Hepatocyte (in vitro differentiated cells): ENCODE measurements at places on chromosomes 1 and 21.

- H3K36me3 ChIP-seq = no peaks in the 10 kb centered on the region
- no peaks in the 10 kb centered on the region for H3K27me3 ChIP-seq
- no peak overlapping the region for H3K4me3 ChIP-seq
- H3K4me1 ChIP-seq = peaks cover 48% of the 10 kb centered on the region
- H3K27ac ChIP-seq = peak overlapping the region; percentile 82
Observed at GRCh38 chr1:47559944-47560695, 122.3 kb downstream of the FOXD2 start.

GRCh38 chr1:161235957-161236775, 1.8 kb downstream of the NR1I3 start:
- H3K4me3 ChIP-seq = no peak overlapping the region
- no peaks in the 10 kb centered on the region for H3K27me3 ChIP-seq
- H3K36me3 ChIP-seq = no peaks in the 10 kb centered on the region
- no peaks in the 10 kb centered on the region for H3K4me1 ChIP-seq
- no peak overlapping the region for H3K27ac ChIP-seq

DNA sequence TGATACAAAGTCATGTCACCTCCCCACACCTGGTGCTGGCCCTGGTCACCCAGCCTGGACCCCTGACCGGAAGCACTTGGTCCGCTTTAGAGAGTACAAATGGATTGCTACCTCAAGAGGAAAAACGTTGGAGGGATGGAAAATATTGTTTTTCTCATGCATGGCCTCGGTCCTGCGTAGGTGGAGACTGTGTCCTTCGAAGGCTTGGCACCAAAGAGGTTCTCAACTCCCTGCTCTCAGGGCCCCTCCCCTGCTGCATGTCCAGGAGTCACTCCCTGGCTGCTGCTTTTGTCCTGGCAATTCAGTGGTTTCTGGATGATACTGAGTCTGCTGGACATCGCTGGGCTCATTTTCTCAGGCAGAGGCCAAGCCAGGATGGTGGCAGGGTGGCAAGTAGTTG, 529.8 kb downstream of the KIF26B start:
- H3K4me1 ChIP-seq = peaks cover 9% of the 10 kb centered on the region
- no peak overlapping the region for H3K27ac ChIP-seq
- no peaks in the 10 kb centered on the region for H3K27me3 ChIP-seq
- no peak for DNase-seq

DNA sequence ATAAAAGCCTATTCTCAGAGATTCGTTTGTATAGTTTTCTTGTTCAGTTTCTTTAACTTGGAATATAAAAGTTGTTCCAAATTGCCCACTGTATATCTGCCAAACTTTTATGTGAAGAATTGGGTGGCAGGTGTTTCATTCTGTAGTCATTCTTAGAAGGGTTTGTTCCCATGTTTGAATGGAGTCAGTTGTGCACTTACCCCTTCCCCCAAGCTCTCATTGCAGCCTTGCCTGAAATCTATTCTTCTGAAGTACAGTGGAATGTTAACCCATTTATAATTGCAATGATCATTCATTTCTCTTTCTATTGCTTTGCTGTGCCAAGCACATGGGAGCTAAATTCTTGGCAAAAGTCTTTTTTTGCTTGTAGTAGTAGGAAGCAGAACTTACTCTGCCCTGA, 375.3 kb upstream of the C1orf87 start:
- no peaks in the 10 kb centered on the region for H3K36me3 ChIP-seq
- no peaks in the 10 kb centered on the region for H3K27me3 ChIP-seq
- H3K4me3 ChIP-seq = no peak overlapping the region
- no peak for DNase-seq
- H3K4me1 ChIP-seq = no peaks in the 10 kb centered on the region
- H3K27ac ChIP-seq = no peak overlapping the region

DNA sequence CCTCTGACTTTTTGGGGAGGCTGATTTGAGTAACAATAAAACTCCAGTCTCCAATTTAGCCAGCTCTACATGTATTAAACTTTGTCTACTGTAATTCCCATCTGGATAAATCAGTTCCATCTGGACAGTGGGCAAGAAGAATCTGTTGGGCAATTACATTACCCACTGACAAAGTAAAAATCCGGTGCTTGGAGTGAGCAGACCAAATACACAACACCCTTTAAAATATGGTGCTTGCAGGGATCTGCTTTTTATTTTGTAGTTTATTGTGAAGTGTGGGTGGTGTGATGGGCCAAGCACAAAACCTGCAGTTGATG, 8.9 kb upstream of the CD55 start:
- H3K4me3 ChIP-seq = no peak overlapping the region
- H3K36me3 ChIP-seq = no peaks in the 10 kb centered on the region
- no peak for DNase-seq
- H3K4me1 ChIP-seq = peaks cover 21% of the 10 kb centered on the region
- no peak overlapping the region for H3K27ac ChIP-seq
- H3K27me3 ChIP-seq = no peaks in the 10 kb centered on the region

GRCh38 chr1:154847891-154848290, 22.2 kb downstream of the KCNN3 start:
- peak overlapping the region; percentile 73 for H3K27ac ChIP-seq
- peak; percentile 78 for DNase-seq
- H3K27me3 ChIP-seq = no peaks in the 10 kb centered on the region
- no peak overlapping the region for H3K4me3 ChIP-seq
- H3K4me1 ChIP-seq = peaks cover 28% of the 10 kb centered on the region

DNA sequence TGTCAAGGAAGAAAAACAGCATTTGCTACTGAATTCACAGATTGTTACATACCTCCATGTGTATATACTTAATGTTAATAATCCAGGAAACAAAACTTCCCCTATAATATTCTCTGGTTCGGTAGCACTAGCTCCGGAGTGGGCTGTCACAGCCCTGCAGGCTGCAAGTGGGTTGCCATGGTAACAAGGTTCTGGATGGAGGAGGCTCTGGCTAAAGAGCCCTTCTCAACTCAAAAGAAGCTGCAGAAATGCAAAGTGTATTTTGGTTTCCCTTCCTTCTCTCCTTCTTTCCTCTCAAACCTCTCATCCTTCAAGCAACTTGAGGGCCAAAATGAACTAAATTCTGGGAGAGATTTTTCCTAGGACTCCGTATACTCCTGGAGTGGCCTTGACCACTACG, 45.2 kb downstream of the ASTN1 start:
- no peaks in the 10 kb centered on the region for H3K4me1 ChIP-seq
- peaks cover 25% of the 10 kb centered on the region for H3K27me3 ChIP-seq
- H3K27ac ChIP-seq = no peak overlapping the region
- H3K36me3 ChIP-seq = no peaks in the 10 kb centered on the region
- H3K4me3 ChIP-seq = no peak overlapping the region

DNA sequence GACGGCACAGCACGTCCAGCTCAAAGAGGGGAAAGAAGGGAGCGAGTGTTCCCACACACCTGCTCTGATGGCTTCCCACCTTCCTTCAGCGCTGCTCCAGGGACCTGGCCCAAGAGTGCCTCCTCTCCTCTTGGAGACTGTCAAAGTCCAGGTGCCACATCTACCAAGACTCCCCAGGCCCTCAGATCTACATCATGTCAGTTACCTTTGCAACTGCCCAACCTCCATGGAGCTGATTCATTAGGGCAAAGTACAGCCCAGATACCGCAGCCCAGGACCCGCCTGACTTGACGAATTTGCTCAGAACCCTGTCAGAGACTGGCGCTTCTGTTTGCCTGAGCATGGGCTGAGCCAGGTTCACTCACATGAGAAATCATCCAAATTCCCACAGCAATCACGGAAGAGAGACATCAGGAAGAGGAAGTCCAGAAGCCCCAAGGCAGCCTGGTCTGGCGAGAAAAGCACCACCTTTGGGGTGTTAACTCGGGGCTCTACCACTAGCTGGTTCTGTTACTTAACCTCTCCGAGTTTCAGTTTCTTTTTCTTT, at the start of gene SEC16B:
SEC16B (minus strand) TSS at position 234 of the 547 bp plus-strand sequence. CDS start 2,077 bp downstream, outside the sequence.
- no peak within 1 kb of the TSS for H3K4me3 ChIP-seq
- peak; percentile 85 for DNase-seq
- peak within 1 kb of the TSS; percentile 97 for H3K27ac ChIP-seq
- H3K4me1 ChIP-seq = peaks cover 11% of the 10 kb centered on the region
- no peaks in the 10 kb centered on the region for H3K36me3 ChIP-seq

GRCh38 chr21:36873513-36873912, 93.0 kb downstream of the HLCS start:
- no peaks in the 10 kb centered on the region for H3K27me3 ChIP-seq
- H3K27ac ChIP-seq = no peak overlapping the region
- DNase-seq = no peak
- no peak overlapping the region for H3K4me3 ChIP-seq

DNA sequence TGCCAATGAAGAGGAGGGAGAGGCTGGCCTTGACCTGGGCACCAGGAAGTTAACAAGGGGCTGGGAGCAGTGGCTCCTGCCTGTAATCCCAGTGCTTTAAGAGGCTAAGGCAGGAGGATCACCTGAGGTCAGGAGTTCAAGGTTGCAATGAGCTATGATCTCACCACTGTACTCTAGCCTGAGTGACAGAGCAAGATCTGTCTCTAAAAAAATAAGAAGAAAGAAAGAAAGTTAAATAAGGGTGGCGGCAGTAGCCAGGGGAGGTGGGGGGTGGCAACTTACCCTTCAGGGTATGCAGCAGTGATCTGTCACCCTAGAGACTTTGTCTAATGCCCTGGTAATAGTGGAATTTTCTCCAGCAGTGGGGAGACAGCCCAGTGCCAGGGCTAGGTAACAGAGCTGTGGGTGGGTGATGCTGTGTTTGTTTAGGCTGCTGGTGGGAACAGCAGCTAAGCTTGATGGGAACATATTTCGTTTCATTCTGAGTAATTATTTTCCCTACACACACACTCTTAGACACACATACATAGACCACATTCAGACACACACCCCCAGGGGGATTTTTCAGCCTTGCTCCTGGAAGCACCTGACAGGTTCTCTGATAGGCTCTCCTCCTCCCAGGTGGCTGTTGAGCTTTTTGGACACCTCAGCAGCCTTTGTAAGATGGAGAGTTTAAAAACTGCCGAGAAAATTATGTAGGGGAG, 11.3 kb upstream of the SYT6 start:
- no peak for DNase-seq
- H3K27ac ChIP-seq = no peak overlapping the region
- no peaks in the 10 kb centered on the region for H3K36me3 ChIP-seq
- no peaks in the 10 kb centered on the region for H3K4me1 ChIP-seq
- peaks cover 14% of the 10 kb centered on the region for H3K27me3 ChIP-seq
- H3K4me3 ChIP-seq = no peak overlapping the region

GRCh38 chr21:33866826-33867225, 48.8 kb downstream of the ATP5PO start:
- H3K4me1 ChIP-seq = no peaks in the 10 kb centered on the region
- no peak overlapping the region for H3K4me3 ChIP-seq
- H3K36me3 ChIP-seq = no peaks in the 10 kb centered on the region
- DNase-seq = no peak

DNA sequence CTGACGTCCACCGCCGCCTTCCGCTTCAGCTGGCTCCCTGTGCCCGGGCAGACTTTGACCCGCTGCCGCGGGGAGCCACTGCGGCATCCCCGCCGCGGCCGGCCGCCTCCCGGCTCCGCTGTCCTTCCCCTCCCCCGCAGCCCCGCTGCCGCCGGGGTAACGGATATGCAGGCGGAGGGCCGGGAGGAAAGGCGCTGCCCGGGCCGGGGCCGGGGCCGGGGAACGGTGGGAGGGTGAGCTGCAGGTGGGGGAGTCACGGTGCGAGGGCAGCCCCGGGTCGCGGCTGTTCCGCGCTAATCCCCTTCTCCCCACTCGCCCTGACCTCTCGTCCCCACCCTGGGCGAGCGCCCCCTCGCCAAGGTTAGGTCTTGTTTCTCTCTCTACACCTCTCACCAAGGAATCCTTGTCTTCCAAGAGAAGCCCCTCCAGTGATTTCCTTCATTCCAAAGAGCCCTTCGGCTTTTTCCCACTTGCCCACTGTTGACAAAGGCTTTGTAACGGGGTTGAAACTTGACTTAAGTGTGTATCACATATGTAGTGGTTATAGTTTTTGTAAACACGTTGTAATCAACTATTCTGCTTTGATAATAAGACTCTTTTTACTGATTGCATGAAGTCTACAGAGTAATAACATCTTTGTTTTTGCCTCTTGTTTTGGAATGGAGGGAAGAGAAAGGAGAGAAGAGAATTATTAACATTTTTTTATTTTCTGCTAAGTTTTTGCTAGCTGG, 669 bp downstream of the XPR1 start:
- no peaks in the 10 kb centered on the region for H3K27me3 ChIP-seq
- peak overlapping the region; percentile 85 for H3K27ac ChIP-seq
- H3K4me1 ChIP-seq = peaks cover 14% of the 10 kb centered on the region
- H3K4me3 ChIP-seq = peak overlapping the region; percentile 48

DNA sequence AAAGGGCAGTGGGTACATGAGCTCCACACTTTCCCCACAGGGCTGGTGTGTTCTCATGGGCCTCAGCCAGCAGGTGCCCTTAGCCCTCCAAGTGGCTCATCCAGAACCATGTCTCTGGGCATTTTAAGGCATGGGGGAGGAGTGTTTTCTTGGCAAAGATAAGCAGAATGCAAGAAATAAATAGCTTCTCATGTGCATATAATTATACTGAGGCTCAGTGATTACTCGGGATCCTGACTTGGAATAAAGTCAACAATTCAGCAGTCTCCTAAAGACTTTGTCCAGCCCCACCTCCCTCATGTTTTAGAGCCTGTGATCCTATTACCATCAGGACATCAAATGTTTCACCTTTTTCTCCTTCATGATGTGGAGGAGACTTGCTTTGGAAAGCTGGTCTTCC, 92.7 kb upstream of the COG2 start:
- DNase-seq = no peak
- no peaks in the 10 kb centered on the region for H3K27me3 ChIP-seq
- H3K27ac ChIP-seq = no peak overlapping the region
- H3K4me1 ChIP-seq = no peaks in the 10 kb centered on the region
- no peaks in the 10 kb centered on the region for H3K36me3 ChIP-seq

- no peaks in the 10 kb centered on the region for H3K27me3 ChIP-seq
- no peak for DNase-seq
- H3K4me3 ChIP-seq = no peak overlapping the region
- H3K4me1 ChIP-seq = no peaks in the 10 kb centered on the region
- H3K36me3 ChIP-seq = no peaks in the 10 kb centered on the region
Observed at GRCh38 chr1:187460093-187460492, 631.3 kb downstream of the PLA2G4A start.

DNA sequence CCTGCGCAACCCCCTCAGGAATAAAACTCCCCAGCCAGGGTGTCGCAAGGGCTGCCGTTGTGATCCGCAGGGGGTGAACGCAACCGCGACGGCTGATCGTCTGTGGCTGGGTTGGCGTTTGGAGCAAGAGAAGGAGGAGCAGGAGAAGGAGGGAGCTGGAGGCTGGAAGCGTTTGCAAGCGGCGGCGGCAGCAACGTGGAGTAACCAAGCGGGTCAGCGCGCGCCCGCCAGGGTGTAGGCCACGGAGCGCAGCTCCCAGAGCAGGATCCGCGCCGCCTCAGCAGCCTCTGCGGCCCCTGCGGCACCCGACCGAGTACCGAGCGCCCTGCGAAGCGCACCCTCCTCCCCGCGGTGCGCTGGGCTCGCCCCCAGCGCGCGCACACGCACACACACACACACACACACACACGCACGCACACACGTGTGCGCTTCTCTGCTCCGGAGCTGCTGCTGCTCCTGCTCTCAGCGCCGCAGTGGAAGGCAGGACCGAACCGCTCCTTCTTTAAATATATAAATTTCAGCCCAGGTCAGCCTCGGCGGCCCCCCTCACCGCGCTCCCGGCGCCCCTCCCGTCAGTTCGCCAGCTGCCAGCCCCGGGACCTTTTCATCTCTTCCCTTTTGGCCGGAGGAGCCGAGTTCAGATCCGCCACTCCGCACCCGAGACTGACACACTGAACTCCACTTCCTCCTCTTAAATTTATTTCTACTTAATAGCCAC, 696 bp downstream of the TGFB2 start:
- H3K27ac ChIP-seq = peak overlapping the region; percentile 90
- peaks cover 4% of the 10 kb centered on the region for H3K4me1 ChIP-seq
- H3K27me3 ChIP-seq = no peaks in the 10 kb centered on the region
- no peaks in the 10 kb centered on the region for H3K36me3 ChIP-seq
- DNase-seq = peak; percentile 80

GRCh38 chr21:19010996-19011395, 607.4 kb upstream of the TMPRSS15 start:
- H3K4me1 ChIP-seq = no peaks in the 10 kb centered on the region
- H3K27ac ChIP-seq = no peak overlapping the region
- no peaks in the 10 kb centered on the region for H3K27me3 ChIP-seq
- no peaks in the 10 kb centered on the region for H3K36me3 ChIP-seq
